ENCODE measurements at places on chromosomes 5 and 9.

DNA sequence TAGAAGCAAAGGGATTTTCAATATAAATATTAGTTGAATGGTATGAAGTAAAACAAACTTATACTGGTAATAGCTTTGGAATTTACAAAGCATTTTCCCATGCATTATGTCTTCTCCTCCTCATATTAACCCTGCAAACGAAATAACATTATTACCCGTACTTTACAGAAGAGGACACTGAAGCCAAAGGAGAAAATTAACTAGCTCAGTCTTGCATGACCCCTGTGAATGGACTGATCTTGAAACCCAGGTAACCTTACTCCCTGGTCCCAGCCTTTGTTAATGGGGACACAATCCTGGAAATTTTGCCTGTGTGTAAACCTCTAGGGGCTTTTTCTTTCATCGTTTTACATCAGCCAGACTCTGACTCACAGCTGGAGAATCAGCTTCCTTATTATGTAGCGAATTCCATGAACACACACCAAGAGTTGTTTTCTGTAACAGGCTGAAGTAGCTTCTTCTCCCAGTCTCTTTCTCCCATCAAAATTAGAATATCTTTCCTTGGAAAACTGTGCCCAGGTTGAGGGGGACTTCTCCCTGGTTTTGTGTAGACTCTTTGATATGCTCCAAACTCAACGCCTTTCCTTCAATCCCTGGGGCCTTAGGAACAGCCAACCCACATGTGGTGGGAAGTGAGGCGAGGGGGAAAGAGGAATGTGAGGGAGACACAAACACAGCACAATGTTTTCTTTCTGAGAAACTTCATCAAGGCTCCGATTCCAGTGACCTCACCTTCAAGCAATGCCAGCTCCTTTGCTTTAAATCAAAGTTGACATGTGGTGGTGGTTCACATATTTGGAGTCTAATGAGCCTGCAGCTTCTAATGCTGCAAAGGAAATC lies 480.9 kb upstream of the PAPPA start:
- H3K27me3 ChIP-seq: no peaks in the 10 kb centered on the region
- H3K4me1 ChIP-seq: peaks cover 39% of the 10 kb centered on the region
- peak overlapping the region; percentile 7 for H3K4me3 ChIP-seq
- H3K36me3 ChIP-seq: peaks cover 5% of the 10 kb centered on the region

- H3K27me3 ChIP-seq: no peaks in the 10 kb centered on the region
- peaks cover 7% of the 10 kb centered on the region for H3K36me3 ChIP-seq
- no peak for DNase-seq
- no peaks in the 10 kb centered on the region for H3K4me1 ChIP-seq
- H3K4me3 ChIP-seq: no peak overlapping the region
Measured at GRCh38 chr9:83986195-83986594, 5.6 kb downstream of the RMI1 start.

DNA sequence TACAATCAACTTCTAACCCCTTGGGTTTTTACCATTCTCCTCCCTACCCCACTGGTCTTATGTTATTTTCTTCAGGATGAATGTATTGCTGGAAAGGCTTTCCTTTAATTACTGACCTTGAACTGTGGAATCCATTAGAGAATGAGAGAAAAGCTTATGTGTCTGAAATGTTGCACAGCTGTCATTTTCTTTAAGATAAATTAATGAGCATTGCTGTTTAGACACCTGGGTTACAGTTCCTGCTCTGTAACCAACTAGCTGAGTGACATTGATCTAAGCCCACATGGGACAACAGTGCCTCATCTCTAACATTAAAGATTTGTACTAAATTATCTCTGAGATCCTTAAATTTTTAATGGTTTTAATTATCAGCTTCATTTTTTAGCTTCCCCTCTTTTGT lies 507.0 kb downstream of the TAF11L14 start:
- no peak overlapping the region for H3K4me3 ChIP-seq
- H3K27ac ChIP-seq: no peak overlapping the region
- H3K27me3 ChIP-seq: no peaks in the 10 kb centered on the region

DNA sequence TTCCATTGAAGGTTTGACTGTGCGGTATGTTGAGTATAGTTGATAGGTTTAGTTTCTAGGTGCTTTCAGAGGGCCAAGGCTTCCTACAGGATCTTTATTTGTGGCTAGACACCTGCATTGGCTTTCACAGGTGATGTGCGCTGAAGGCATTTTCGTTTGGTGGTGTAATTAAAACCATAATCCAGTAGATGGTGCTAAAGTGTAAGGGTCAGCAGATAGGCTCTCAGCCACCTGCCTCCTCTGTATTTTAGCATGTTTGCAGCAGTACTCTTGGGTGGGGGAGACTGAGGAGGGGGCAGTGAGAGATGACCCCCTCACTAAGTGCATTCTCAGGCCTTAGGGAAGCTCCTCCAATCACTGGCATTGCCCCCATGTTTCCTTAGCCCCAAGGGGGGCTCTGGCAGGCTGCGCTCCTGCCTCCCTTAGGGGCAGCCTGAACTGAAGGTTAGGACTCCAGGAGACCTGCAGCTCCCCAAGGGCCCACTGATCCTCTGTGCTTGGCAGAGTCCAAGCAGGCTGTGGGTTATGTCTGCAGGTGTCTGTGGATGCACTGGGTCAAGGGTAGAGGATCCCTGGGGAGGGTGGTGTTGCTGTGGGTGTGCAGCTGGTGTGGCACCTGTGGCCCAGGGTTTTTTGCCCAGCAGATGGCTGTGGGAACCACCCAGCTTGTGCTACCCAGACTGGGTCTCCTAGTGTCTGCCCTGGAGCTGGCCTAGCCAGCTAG lies 23.4 kb downstream of the CDK20 start:
- no peak overlapping the region for H3K27ac ChIP-seq
- H3K4me3 ChIP-seq: no peak overlapping the region
- no peaks in the 10 kb centered on the region for H3K36me3 ChIP-seq
- no peaks in the 10 kb centered on the region for H3K27me3 ChIP-seq
- H3K4me1 ChIP-seq: no peaks in the 10 kb centered on the region

- no peaks in the 10 kb centered on the region for H3K27me3 ChIP-seq
- no peak overlapping the region for H3K27ac ChIP-seq
- no peaks in the 10 kb centered on the region for H3K36me3 ChIP-seq
- H3K4me1 ChIP-seq: no peaks in the 10 kb centered on the region
Measured at GRCh38 chr9:20646656-20647055, 24.4 kb upstream of the MLLT3 start.

DNA sequence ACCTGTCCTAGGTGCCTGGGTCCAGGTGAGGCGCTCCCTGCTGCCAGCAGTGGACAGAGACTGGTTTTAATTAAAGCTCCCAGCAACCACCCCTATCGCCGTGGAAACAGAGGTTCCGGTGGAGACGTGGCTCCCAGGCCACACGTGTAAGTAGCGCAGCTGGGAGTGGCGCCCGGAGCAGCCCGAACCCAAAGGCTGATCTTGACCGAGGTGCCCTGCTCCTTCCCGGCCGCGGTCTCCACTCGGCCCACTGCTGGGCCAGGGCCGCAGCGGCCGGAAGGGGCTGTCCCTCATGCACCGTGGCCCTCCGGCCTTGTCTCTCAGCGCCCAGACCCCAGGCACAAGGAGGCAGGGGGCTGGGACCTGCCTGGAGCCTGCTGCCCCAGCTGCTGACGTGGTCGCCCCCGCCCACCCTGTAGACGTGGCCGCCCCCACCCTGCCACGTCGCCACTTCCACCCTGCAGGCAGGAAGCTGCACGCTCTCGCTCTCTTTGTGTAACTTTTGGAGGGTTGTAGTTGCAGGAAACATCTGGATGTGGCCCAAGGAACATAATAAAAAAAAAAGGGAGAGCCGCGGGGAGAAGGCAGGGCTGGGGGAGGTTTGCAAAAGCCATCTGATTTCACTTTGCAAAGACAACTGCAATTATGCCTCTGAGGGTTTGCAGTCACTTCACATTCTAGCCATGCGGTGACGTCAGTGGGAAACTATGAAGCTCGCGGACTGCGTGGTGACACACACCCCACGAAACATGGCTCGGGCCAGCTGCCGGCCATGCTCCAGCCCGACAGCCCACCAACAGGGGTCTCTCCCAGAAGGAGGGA lies 129.9 kb downstream of the RXRA start:
- no peaks in the 10 kb centered on the region for H3K36me3 ChIP-seq
- H3K27me3 ChIP-seq: no peaks in the 10 kb centered on the region
- H3K27ac ChIP-seq: peak overlapping the region; percentile 34
- peak; percentile 77 for DNase-seq
- H3K4me3 ChIP-seq: no peak overlapping the region
- H3K4me1 ChIP-seq: peaks cover 17% of the 10 kb centered on the region

DNA sequence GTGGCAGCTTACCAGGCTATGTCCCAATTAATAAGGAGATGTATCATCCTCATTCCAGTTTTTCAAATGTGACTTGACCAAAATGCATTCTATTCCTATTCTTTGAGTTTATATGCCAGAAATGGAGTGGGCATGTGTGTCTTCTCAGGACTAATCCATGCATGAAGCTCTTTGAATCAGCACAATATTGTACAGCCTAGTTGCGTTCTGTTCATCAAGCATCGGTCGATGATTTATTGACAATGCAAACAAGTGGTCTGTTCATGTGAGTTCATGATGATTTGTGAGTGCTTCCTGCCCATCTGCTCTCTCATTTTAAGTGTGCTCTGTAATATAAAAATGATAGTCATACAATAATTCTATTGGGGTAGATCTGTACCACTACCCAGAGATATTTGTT lies 48.3 kb downstream of the PALM2AKAP2 start:
- no peak overlapping the region for H3K27ac ChIP-seq
- no peak overlapping the region for H3K4me3 ChIP-seq
- peaks cover 6% of the 10 kb centered on the region for H3K36me3 ChIP-seq
- no peaks in the 10 kb centered on the region for H3K27me3 ChIP-seq
- no peaks in the 10 kb centered on the region for H3K4me1 ChIP-seq

DNA sequence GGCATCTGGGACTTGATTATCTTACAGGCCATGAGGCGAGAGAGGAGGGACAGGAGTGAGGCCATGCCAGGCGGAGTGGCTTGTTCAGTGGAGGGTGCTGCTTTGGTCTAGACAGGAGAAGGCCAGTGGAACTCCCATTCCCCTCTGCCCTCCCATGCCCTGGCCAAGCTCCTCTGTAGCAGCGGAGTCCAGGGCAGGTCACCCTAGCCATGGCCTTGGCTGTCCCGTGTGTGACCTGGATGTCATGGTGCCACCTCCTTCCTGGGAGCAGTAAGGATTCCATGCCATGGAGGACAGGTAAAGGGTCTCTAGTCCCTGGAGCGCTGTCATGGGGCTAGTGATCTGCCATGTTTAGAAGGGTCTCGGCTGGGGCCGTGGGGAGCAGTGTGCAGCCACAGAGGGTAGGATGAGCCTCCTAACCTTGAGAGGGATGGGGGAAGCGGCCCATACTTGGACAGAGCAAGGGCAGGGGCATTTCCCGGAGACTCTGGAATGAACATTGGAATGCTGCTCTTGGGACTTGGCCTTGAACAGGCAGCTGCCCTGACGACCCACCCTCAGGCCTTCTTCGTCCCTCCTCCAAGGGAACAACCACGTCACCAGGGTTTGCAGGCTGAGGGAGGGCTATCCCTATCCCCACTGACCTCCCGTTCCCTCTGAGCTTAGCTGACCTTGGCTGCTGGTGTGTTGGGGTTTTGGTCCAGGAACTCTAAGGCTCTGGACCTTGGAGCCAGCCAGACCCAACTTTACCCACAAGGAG lies 100.4 kb downstream of the DAB2IP start:
- no peak for DNase-seq
- H3K27me3 ChIP-seq: no peaks in the 10 kb centered on the region
- no peak overlapping the region for H3K4me3 ChIP-seq
- peaks cover 5% of the 10 kb centered on the region for H3K4me1 ChIP-seq
- H3K36me3 ChIP-seq: peaks cover 3% of the 10 kb centered on the region

- H3K27me3 ChIP-seq: no peaks in the 10 kb centered on the region
- H3K27ac ChIP-seq: peak overlapping the region; percentile 35
- peak overlapping the region; percentile 90 for H3K4me3 ChIP-seq
- no peaks in the 10 kb centered on the region for H3K4me1 ChIP-seq
- no peaks in the 10 kb centered on the region for H3K36me3 ChIP-seq
Measured at GRCh38 chr9:86099701-86100364, 475 bp upstream of the GOLM1 start.

- H3K27me3 ChIP-seq: no peaks in the 10 kb centered on the region
- no peak for DNase-seq
- H3K4me3 ChIP-seq: no peak overlapping the region
- no peaks in the 10 kb centered on the region for H3K4me1 ChIP-seq
- no peaks in the 10 kb centered on the region for H3K36me3 ChIP-seq
Measured at GRCh38 chr5:133652951-133653759, 40.8 kb upstream of the FSTL4 start.

DNA sequence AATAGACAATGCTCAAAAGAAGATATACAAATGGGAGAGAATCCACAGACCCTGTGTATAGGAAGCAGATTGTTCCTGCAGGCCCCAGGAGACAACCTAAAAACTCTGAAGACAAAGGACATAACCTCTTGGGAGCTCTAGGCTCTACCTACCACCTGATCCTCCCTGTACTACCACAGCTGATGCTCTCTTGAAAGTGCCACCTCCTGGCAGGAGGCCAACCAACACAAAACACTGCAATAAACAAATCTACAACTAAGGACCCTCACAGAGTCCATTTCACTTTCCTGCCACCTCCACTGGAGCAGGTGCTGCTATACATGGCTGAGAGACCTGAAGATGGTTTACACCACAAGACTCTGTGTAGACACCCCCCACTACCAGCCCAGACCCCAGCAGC lies 49.0 kb downstream of the STARD4 start:
- H3K27ac ChIP-seq: no peak overlapping the region
- peaks cover 6% of the 10 kb centered on the region for H3K4me1 ChIP-seq
- no peak for DNase-seq
- peaks cover 4% of the 10 kb centered on the region for H3K36me3 ChIP-seq
- no peak overlapping the region for H3K4me3 ChIP-seq
- no peaks in the 10 kb centered on the region for H3K27me3 ChIP-seq

DNA sequence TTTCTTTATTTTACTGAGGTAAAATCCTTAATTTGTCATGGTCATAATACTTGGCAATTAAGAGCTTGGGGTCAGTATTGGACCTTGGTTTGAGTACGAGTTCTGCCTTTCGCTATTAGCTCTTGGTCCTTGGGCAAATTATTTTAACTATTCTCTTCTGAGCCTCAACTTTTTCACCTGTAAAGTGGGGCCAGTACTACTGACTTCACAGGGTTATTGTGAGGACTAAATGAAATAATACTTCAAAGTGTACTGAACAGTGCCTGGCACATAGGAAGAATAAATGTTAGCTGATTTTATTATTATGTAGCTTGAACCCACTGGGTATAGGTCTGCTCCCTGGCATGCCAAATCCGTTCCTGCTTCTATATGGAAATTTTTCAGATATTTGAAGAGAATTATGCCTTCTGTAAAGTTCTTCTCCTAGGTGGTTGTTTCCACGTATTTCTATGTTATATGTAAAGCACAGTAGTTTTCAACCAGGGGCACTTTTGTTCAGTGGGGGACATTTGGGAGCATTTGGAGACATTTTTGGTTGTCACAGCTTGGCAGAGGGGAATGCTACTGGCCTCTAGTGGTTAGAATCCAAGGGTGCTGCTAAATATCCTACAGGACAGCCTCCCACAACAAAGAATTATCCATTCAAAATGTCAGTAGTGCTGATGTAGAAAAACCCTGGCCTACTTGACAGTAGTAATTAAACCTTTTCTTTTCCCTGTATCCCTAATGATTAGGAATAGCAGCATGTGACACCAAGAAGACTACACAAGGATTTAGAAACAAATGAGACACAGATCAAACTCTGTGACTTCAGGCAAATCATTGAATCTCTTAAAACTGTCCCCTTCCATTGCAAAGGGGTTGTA lies 4.5 kb downstream of the RCL1 start:
- H3K4me1 ChIP-seq: no peaks in the 10 kb centered on the region
- H3K36me3 ChIP-seq: no peaks in the 10 kb centered on the region
- no peak overlapping the region for H3K4me3 ChIP-seq
- DNase-seq: peak; percentile 51
- H3K27ac ChIP-seq: no peak overlapping the region

All from SK-N-SH (cell line).